Body of pancreas (tissue), 4 donors: ENCODE measurements at places on chromosomes 1 and 21.
A peak's percentile ranks its signal among the peaks of the same experiment; 100 is the strongest.

- DNase-seq, result no peak
Observed at GRCh38 chr1:233512538-233512937, 101.4 kb upstream of the KCNK1 start.

GRCh38 chr1:39896909-39897685 lies 4.6 kb downstream of the MYCL start:
- DNase-seq, result no peak

- DNase-seq, result no peak
Observed at GRCh38 chr21:44643741-44644310, 2.4 kb upstream of the KRTAP10-11 start.

- no peak for DNase-seq
Observed at GRCh38 chr1:111285879-111286278, 4.8 kb upstream of the CHIA start.

DNA sequence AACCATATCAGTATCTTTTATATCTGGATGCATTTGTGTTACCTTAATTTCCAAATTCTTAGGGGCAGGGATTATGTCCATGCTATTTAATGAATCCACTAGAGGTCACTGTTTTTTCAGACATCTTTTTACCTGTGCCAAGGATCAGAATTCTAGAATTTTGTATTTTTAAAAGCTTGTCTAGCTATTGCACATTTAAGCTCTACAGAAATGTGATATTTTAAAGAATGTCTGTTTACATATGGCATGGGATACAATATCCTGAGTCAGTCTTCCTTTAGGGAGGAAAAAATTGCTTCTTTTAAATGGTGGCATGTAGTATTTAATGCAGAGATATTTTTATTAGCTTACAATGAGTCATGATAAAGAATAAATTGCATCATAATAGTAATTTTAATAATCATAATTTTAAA lies 11.3 kb downstream of the RPAP2 start:
- no peak for DNase-seq

GRCh38 chr1:29125237-29125641 lies 1.5 kb upstream of the TMEM200B start:
- DNase-seq, result no peak

GRCh38 chr1:23718482-23718881 lies 24.8 kb upstream of the ELOA start:
- DNase-seq, result peak; percentile 29

GRCh38 chr21:26512664-26513063 lies 60.4 kb downstream of the CYYR1 start:
- DNase-seq, result no peak

DNA sequence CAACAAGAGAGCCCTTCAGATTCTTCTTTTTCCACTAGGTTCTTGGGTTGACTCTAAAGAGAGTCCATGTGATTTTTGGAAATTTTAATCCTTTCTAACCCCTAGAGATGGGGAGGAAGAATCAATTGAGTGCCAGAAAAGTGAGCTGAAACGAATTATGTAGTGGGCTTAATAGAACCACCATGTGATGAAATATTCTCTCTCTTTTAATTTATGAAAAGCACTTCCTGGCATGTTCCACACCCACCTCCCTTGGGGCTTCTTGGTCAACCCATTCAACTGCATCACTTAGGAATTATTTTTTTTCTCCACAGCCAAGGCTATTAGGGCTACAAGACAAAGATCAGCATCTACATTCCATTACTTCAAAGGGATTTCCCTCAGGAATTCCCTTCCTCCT lies 79.6 kb downstream of the ZC3H11B start:
- DNase-seq, result peak; percentile 7

GRCh38 chr1:10624256-10625050 lies 149.7 kb downstream of the PEX14 start:
- no peak for DNase-seq

DNA sequence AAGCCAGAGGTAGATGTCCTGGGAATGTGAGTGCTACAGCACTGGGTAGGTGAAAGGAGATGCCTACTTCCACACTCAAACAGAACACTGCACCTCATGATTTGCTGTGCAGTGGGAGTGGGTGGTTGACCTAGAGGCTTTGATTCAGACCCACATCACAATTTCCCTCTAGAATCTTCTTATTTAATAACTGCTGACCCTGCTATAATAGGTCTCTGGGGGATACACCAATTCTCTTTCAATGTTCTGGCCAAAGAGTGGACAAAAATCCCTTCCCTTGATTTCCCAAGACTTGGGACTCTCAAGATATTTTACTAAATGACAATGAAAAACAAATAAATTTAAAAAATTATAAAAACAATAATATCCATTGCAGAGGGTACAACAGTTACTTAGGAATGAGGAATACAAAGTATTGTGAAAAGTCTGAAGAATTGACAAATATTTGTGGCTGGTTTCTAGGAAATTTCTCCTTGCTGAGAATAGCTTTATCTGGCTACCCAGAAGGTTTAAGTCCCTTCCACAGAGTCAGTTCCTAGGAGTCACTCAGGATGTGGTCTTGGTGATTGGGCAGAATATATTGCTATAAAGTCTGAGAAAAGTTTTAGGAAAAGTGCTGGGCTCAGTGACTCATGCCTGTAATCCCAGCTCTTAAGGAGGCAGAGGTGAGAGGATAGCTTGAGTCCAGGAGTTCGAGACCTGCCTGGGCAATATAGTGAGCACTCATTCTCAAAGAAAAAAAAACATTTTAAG lies 2.4 kb upstream of the FCGR2A start:
- DNase-seq, result no peak

- no peak for DNase-seq
Observed at GRCh38 chr1:117902944-117903343, 26.5 kb downstream of the GDAP2 start.

DNA sequence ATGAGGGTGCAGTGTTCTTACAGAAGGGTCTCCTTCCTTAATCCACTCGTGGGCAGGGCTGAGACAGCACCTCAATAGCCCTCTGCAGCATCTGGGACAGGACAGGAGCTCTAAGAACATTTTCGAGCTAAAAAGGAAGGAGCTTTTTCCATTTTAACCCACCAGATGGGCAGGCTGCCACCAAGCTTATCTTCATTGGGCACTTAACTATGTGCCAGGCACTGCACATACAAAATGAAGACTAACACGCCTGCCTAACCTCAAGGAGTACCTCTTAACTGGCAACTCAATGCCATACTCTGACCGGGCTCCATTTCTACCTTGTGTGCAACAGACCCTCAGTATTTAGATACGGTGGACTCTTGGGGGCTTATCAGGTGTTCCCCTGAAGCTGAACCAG lies 48.2 kb downstream of the SSBP3 start:
- no peak for DNase-seq

GRCh38 chr1:234309598-234310459 lies 63.4 kb upstream of the COA6 start:
- DNase-seq, result peak; percentile 76

DNA sequence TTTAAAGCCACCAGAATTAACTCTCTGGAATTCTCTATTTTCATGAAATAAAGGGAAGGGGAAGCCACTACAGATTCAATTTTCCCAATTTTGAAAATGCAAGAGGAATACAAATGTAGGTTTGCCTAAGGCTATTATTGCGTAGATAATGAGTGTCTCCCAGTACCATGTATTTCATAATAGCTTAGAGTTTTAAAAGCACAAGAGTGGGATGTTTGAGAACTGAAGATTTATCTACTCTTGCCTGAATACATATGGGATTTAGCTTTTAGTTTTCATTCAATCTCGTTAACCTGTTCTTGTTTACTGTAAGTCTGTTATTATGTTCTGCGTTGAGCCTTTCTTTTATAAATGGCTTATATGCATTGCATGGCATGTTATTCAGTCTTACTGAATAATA lies 795.1 kb downstream of the BRINP3 start:
- DNase-seq, result no peak

DNA sequence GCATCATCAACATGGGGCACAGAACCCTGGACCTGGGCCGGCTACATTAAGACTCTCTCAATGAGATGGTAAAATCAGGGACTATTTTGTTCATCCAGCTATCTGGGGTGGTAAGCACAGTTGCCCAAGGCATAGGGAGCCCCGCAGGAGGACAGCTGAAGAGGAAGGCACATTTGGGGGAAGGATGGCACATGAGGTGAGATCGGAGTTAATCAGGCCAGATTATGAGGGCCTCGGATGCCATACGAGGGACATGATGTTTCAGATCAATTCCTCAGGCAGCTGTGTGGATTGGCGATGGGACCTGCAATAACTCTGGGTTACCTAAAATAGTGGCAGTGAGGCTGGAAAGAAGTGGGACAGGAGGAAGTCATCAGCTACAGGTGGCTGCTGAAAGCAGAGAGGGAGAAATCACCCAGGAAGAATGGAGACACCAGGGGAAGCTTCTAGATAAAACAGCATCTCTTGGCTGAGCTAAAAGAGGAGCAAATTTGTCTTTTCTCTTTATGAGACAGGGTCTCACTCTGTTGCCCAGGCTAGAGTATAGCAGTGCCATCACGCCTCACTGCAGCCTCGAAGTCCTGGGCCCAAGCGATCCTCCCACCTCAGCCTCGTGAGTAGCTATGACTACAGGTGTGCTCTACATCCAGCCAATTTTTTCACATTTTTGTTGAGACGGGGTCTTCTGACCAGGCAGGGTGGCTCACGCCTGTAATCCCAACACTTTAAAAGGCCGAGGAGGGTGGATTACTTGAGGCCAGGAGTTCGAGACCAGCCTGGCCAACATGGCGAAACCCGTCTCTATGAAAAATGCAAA lies 21.1 kb downstream of the TOMM20 start:
- no peak for DNase-seq

- DNase-seq, result no peak
Observed at GRCh38 chr1:186420923-186421322, 40.0 kb downstream of the PDC start.

- no peak for DNase-seq
Observed at GRCh38 chr1:166972826-166973225, 2.5 kb downstream of the ILDR2 start.

DNA sequence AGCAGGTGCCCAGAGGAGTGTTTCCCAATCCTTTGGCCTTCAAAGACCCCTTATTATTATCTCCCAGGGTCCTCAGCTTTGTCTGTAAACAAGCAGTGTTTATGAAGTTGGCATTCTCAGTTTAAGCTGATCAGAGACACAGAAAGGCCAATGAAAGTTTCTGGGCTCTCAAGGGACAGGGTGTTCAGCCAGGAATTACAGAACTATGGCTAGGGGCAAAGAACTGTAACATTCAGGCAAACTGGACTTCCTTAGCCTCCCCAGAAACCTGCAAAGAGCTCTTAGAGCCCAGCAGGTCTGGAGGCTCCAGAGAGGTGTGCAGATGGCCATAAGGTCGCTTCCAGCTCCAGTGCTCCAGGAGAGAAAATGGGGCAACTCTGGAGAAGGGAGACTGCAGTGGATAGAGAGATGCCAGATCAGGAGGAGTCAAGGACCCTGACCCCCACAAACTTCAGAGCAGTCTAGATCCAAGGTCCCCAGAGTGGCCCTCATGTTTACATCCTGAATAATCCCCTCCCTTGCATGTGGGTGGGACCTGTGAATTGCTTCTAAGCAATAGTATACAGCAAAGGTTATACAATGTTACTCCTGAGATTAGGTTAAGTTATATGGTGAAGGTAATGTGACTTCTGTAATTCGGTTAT lies 6.2 kb downstream of the ECHDC2 start:
- DNase-seq, result no peak

GRCh38 chr1:87872692-87873091 lies 544.0 kb downstream of the LMO4 start:
- no peak for DNase-seq

DNA sequence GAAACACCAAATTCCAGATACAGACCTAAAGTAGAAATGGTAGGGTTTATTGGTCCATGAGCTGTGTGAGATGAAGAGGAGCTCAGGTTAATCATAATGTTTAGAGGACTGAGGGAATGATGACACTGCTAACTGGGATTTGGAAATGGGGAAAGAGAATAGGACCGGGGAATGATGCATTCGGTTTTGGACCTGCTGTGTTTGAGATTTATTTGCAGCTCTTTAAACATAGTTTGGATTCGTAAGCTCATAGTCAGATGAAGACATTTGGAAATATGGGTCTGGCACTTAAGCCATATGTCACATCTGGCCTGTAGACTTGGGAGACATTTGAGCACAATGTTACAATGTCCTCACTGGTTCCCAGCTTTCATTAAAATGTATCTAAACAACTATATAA lies 127.9 kb upstream of the DUSP10 start:
- DNase-seq, result no peak

GRCh38 chr1:3775490-3776230 lies 3.1 kb downstream of the SMIM1 start:
- DNase-seq, result peak; percentile 62

DNA sequence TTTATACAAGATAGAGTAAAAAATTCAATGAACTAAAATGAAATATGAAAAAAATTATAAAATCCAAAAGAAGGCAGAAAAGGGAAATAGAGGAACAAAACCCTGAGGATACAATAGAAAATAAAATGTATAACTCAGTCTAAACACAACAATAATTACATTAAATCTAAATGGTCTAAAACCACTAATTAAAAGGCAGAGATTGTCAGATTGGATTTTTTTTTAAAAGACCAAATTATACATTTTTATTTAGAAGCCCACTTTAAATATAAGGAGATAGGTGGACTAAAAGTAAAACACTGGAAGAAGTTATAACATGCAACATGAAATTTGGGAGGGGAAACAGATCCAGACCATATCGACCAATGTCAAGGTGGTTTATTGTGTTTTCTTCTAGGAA lies 95.2 kb downstream of the CATSPERE start:
- DNase-seq, result no peak

DNA sequence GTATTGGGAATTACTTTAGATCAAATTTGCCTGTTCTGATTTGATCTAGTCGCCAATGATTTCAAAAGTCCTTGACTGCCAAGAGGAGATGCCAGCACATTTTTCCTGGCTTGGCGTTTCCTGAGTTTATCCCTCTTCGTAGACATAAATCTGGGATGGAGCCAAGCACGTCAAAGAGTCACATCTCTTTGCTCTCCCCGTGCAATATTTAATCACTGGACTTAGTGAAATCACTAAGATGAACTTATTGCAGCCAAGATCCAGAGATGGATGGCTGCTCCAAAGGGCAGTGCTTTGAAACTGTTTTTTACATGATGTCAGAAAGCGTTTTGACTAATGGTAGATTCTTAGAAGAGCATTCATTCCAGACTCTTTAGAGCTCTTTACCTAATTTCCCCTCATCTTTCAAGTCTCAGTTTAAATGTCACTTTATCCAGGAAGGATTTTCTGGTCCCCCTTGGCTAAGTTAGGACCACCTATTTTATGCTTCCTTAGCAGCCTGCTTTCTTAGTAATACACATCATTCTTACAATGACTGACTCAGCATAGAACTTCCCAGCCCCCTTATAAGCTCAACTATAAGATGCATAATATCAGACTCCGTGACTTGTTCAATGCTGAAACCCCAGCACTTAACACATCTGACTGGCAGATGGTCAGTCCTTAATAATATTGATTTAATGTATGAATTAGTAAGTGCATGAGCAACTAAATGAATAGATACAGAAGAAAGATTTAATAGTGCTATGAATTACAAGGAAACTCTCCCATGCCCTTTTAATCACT lies 94.4 kb upstream of the GREM2 start:
- no peak for DNase-seq

- no peak for DNase-seq
Observed at GRCh38 chr1:198359024-198359653, 181.3 kb downstream of the ATP6V1G3 start.

- no peak for DNase-seq
Observed at GRCh38 chr1:232393010-232393409, 236.9 kb downstream of the SIPA1L2 start.

GRCh38 chr1:100353071-100353801 lies 930 bp downstream of the CDC14A start:
- peak; percentile 24 for DNase-seq
